Naive thymus-derived CD8-positive, alpha-beta T cell (primary cell): ENCODE measurements at places on chromosomes 2 and 18.

DNA sequence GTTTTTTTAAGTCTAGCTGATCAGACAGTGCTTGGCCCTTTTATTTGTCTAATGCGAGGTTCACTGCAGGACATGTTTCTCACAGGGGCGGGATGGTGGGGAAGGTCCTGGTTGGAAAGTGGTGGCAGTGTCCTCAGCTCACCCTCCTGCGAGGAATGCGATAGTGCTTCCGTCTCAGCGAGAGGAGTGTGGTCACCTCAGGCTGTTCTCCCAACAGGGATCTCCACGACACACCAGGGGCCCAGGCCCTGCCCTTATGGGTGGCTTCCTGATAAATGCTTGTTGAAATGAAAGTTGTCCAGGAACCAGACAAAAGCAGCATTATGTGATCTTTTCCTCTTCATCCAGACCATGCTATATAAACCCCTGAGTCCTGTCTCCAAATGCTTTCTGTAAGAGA, 70.1 kb downstream of the BOLA3 start:
- no peak for DNase-seq

DNA sequence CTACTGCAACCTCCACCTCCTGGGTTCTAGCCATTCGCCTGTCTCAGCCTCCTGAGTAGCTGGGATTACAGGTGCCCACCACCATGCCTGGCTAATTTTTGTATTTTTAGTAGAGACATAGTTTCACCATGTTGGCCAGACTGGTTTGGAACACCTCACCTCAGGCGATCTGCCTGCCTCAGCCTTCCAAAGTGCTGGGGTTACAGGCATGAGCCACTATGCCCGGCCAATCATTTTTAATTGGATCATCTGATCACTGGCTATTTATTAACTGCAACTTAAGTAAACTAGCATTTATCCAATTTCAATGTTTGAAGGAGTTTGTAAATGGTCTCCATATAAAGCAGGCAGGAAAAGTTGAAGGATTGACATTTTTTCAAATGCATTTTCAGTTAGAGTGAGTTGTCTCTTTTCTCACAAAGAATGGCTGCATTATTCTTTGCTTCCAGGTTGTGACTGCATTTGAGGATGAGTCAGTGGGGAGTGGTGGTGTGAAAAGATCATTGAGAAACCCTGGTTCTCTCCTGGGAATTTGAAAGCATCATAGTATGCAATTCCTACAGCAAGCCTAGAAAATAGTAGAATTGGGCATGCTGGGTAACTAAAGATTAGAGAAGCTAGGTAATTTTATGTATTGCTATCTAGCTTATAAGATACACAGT, 431.1 kb upstream of the ZEB2 start:
- no peak for DNase-seq

- no peak for DNase-seq
Observed at GRCh38 chr18:25052511-25052921, 299.4 kb downstream of the ZNF521 start.

DNA sequence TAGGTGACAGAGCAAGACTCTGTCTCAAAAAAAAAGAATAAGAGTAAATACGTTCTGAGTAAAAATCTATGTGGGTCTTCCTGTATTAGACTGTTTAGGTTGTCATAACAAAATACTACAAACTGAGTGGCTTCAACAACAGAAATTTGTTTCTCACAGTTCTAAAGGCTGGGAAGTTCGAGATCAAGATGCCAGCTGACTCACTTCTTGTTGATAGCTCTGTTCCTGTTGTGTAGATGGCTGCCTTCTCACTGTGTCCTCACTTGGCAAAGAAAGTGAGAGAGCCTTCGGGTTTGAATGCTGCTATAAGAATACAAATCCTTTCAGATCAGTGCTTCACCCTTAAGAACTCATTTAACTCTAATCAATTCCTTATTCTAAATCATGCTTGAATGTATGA, 430.0 kb upstream of the VWC2L start:
- DNase-seq, result no peak

- DNase-seq, result no peak
Observed at GRCh38 chr2:175166216-175166824, 1.7 kb downstream of the ATF2 start.

GRCh38 chr2:157587576-157587975, 41.1 kb downstream of the ACVR1C start:
- DNase-seq, result no peak

DNA sequence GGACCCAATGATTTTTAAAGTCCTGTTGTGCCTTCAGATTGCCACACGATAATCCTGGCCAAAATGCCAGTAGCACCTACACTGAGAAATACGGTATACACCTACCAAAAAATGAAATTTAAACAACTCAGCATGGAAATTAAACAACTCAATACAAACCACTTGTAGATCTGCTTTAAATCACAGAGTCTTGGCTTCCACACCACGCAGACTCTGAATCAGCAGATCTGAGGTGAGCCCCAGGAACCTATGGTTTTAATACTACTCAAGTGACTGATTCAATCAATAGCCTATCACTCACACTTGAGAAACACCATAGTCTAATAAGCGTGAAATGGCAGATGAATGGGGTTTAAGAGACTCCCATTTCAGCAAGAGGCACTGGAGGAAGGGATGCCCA, 46.9 kb downstream of the MAP4K3 start:
- DNase-seq, result no peak

DNA sequence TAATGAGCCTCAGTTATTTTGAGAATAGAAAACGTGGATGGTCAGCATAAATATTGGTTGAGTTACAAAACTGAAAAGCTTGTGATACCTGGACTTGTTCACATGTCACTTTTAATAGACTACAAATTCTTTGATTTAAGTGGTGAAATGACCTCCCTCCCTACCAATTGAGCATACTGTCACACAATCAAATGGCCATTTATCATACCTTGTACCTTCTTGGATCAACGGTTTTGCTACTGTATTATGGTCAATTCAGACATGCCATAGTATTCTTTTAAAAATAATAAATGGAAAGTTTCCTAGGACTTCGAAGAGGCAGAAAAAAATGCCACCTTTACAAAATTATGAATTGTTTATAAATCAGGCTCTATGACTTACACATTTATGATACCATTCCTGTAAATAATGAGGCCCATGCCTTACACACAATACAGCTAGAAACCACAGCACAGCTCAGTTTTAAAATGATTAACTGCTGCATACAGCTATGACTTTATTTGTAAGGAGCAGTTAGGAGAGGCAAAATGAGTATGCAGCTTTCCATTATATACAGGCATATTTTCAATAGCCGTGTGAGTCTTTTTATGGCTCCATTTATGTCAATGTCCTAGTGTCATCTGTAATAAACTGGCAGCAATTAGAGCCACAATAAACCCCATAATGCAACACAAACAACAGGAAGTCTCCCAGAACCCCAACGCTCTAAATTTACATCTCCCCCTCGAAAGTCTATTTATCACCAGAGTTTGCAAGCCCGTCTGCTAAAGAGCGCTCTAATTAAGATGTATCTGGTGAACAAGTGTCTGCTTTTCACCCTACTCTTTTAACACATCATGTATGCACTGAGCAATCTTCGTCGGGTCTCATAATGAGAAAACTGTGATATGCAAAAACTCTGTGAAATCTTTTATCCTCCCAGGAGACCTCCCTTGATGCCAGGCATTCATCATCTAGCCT, 176.1 kb downstream of the ZNF521 start:
- no peak for DNase-seq

- DNase-seq, result no peak
Observed at GRCh38 chr2:122249673-122250072, 494.2 kb downstream of the TSN start.

DNA sequence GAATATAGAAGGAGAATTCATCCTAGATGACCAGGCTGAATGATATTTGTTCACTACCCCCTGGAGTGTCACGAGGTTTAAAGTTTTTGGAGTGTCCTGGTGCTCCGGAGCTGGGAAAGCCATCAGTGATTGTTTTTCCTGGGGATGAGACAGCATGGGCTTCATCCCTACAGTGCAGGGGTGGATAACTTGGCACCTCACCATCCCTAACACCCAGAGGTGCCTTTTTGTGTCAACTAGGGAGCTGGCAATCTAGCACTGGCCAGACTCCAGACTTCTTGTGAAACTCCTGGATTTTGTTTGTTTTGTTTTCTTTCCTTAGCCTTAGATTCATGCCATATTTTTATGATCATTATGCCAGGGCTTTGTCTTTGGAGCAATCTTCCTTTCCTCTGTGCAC, 164.8 kb downstream of the PRKCE start:
- DNase-seq, result no peak

DNA sequence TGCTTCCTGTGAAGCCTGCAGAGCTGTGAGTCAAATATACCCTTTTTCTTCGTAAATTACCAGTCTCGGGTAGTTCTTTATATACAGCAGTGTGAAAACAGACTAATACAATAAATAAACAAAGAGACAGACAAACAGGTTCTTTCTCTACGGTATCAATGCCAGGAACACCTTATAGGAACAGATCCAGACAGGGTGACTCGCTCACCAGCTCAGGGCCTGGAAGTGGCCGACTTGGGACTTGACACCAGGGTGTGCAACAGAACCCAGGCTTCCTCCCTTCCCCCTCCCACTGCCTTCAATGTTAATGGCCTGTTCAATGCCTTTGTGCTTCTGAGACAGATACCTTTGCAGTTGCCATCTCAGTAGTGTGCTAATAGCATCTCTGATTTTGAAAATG, 309.5 kb downstream of the ALK start:
- DNase-seq, result no peak

DNA sequence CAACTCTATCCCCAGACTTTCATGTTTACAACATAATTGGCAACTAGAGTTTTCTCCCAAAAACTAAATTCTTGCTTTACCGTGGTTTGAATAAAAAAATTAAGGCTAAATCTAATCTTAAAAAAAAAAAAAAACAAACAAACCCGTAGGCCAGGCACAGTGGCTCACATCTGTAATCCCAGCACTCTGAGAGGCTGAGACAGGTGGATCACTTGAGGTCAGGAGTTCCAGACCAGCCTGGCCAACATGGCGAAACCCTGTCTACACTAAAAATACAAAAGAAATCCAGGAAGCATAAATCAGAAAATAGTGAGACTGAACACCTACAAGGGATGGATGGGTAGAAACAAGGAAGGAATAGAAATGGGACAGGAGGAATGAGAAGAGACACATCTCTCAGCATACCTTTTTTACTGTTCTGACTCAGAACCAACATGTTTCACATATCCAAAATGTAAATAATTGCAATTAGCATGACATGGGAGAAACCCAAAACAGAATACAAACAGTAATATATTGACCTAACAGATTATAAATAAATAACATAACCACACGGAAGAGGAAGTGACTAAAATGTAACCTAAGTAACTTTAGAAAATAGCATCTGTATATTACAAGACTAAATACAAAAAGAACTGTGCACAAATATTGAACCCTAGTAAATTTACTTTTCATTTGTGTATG, 17.5 kb downstream of the MGAT4A start:
- DNase-seq, result no peak

DNA sequence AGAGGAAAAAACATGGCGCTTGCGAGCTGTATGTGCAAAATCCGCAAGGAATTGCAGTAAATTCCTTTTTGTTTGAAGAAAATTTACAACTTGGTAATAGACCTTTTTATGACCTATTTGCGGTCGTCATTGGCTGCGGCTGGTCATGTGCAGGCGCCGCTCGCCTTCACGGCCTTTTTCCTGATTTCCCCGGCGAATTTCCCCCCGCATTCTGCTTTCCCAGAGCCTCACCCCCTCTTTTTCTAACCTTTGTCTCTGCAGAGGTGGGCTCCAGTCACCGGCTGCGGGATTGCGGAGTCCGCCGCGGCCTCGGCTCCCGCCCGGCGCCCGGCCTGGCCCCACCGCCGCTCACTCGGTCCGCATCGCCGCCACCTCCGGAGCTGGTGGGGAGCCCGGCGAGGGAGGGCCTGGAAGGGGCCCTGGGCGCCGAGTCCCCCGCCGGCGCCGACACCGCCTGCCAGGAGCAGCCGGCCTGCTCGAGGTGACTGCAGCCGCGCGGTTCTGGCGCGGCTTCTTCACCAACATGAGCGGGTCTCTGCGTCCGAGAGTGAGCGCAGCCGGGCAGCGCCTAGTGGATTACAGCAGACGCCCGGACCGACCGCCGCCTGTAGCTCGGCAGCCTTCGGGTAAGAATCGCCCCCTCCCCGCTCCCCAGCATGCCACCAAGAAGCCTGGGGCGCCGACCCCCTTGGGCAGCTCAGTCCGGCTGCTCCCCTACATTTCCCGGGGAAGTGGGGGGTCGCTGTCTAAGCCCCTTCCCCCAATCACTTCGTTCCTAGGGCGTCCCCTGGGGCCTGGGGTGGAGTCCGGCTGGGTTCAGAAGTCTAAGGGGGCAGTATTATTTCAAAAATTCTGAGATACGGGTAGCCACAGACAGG, 7.1 kb downstream of the HOXD8 start:
- no peak for DNase-seq

DNA sequence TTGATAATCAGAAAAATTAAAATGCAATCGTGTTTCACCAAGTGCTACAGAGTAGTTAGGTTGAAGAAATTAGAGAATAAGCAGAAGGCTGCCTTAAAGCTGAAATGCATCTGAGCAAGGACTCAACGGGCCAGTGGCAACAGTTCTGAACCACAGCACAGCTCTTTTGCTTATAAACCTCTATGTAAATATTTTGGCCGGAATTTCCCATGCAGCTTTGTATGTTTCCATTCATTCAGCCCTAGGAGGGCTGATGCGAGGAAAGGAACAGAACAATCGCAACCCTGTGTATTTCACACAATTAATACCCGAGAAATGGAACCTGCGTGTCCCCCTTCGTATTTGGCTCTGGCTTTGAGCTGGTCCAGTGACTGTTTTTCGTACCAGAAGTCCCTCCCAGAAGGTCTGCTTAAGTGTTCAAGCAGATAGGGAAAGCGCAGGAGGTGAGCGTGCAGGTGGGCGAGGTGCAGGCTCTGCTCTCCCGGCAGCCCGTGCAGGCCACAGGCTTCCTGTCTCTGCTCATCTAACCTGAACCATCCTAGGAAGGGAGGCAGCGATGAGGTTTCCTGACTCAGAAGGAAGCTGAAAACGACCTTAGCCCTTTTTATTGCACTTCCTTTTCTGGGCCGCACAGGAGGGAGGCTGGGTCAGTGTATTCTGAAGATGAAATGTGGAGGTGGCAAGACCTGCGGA, 67.3 kb downstream of the ASB1 start:
- DNase-seq, result peak; percentile 16

GRCh38 chr18:79610461-79611039, 69.1 kb upstream of the CTDP1 start:
- no peak for DNase-seq

- DNase-seq, result no peak
Observed at GRCh38 chr18:23228102-23229061, 93.1 kb downstream of the CABLES1 start.

GRCh38 chr2:211259831-211260476, 703.6 kb downstream of the CPS1 start:
- DNase-seq, result no peak

GRCh38 chr2:237210763-237211162, 125.1 kb downstream of the COPS8 start:
- DNase-seq, result no peak

GRCh38 chr2:223586261-223586660, 15.9 kb downstream of the SCG2 start:
- no peak for DNase-seq

- DNase-seq, result no peak
Observed at GRCh38 chr18:55109818-55110414, 150.7 kb upstream of the CCDC68 start.

- DNase-seq, result no peak
Observed at GRCh38 chr2:214737188-214737587, 72.3 kb downstream of the BARD1 start.
